NCI-H1092 (cell line): ENCODE measurements at places on chromosomes 7 and 10.

GRCh38 chr10:112446055-112446854, 459 bp downstream of the ZDHHC6 start:
- DNase-seq, result no peak

GRCh38 chr7:139763330-139763729, 14.5 kb downstream of the HIPK2 start:
- no peak for DNase-seq

DNA sequence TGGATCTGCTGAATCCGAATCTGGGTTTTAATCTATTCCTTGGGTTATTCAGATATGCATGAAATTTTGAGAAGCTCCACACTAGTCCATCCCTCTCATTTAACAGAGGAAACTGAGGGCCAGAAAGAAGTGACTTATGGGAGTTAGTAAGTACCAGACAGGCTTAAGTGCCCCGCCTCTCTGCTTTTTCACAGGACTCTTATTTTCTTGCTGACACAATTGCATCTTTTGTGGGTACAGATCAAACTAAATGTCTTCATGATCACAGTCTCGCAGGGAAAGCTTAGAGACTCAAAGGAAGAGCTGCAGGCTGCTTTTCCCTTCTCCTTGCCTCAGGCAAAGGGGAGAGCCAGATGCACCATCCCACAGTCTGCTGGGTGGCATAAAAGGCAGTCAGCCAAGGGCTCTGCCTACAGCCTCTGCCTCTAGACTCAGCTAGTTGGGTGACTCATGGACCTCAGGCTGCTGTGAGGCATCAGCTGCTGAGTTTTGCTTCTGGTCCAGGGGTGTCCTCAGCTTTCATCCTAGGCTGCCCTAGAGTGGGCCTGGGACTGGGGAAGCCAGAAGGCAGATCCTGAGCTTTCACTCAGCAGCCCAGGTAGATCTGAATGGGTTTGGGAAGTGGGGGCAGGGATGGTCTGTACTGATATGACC, 11.6 kb downstream of the GOLGA7B start:
- DNase-seq, result no peak

DNA sequence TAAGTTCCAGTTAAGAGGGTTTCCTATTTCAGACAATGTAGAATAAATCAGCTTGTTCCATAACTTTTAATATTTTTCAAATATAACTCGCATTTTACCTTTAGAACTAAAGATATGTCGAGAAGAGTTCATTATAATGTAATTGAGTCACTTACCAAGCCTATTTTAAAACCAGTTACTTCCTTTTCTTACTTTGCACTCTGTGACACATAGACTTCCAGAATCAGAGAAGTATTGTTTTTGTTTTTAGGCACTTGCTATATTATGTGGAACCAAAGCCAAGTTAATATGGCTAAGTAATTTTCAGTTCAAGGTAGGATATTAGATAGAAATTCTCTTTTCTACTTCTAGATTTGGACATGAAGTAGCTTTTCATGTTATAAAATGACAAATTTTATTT, 182.7 kb upstream of the PRPS1L1 start:
- no peak for DNase-seq

DNA sequence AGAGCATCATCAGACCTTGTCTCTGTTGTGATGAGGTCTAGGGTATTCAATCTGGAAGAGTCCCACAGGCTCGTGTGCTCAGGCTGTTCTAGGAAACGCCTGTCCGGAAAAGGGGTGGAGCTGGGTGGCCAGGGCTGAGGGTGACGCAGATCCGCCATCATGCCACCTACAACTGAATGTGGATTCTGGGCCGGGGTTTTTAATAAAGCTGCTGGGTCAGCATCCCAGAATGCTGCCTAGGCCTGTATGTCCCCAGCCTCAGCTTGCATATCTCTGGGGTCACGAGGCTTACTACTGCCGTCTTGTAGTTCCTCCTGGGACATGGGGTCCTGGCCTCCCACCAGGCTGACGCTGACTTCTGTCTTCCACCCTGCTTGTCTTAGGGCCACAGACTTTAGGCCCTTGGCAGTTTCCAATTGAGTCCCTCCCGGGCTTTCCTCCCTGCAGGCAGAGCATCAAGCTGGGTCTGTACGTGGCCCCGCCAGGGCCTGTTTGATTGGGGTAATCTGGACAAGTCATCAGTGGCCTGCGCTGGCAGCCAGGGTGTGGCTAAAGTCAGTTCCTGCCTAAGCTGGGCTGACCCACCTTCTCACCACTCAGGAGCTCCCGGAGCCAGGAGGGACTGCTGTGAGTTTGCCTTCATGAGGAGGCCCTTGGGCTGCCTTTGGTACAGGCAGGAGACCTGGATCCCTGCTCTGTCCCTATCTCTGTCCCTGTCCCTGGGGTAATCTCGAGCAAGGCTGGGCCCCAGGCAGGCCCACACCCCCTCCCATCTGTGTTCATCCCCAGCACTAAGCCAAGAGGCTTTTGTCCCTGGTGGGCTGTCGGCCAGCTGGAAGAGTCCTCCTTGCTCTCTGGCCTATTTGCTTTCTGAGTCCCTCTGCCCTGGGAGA, 79.9 kb downstream of the ZMIZ1 start:
- DNase-seq, result peak; percentile 61

DNA sequence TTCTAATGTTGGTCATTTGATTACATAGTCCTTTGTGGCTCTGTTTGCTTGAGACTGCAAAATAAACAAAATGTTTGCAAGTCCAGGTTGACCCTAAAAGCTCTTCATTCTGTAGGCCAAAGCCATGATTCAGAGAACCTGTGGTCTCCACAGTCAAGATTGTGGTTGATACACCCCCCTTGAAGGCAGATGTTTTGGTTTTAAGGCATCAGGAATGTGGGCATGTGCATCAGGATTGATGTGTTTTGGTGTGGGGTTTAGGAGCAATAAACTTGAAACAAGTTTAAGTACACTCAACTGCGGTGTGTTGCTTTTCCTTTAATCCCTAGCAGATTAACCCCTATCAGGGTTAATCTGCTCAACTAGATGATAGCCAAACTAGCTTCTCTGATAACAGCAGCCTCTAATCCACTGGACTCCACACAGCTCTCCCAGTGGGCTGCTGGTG, 379.1 kb upstream of the GALNT17 start:
- no peak for DNase-seq
